ENCODE measurements at places on chromosomes 12 and 14.

DNA sequence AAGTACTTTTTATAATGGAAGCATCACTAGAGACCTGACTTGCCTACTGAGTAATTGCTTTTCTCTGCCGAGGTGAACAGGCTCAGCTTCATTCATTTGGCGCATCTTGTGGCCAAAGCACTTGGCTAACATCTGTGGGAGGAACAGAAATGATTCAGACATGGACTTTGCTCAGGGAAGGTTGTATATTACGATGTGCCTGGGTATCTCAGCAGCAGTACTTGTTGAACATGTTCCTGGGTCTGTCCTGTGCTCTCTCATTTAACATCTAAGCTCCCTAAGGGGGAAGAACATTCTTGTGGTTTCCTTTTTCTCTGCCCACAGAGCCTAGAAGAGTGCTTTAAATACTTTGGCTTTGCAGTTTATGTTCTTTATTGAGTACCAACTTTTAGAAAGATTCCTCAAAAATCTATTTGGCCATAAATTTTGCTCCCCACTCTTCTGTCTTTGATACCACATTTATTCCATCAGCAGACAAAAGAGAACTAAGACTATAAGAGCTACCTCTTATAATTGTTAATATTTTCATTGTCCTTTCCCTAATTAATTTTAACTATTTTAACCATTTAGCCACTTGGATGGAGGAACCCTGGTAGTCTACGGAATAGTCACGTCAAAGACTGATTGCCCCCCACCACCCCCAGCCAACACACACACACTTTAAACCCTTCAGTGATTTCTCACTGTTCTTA lies 101.2 kb upstream of the EGLN3 start:
- DNase-seq, result no peak

- no peak for DNase-seq
Measured at GRCh38 chr14:61439779-61440418, 118.5 kb downstream of the PRKCH start.

GRCh38 chr12:68896881-68897540 lies 36.0 kb downstream of the CPM start:
- no peak for DNase-seq

DNA sequence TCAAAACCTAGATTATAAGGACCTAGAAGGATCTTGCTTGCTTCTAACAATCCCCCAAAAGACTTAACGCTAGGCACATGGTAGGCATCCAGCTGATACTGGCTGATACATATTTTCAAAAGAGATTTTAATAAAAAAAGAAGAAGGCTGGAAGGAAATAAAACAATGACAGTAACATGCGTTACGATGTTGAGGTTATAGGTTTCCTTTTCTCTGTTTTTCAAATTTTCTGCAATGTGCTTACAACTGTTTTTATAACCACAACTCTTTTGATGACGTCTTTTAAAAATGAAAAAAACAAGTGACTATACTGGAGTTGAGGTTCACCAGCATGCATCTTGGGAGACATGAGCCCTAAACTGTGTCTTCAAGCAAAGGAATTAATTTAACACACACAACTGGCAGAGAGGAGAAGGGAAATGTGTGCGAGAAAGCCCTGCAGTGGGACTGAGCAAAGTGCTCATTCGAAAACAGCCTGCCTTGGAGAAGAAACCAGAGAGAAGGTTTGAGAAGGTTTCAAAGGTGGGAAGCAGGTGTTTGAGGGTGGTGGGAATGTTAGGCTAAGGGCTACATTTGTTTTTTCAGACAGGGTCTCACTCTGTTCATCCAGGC lies 80.4 kb downstream of the DUSP16 start:
- DNase-seq, result no peak

Measured in activated CD4-positive, alpha-beta T cell treated with anti-CD3 and anti-CD28 coated beads for 24 hours (primary cell).